ENCODE measurements at places on chromosomes 4 and X. TPM values are rescaled to one million over a fixed set of nuclear protein-coding genes. Genes with fewer than 3 reads are reported as not detected.

The PGAM4 gene
- not detected for total RNA-seq

The TNIP3 gene
- 0.59 TPM for total RNA-seq

The CLDN22 gene
- total RNA-seq: not detected

The RAB41 gene
- not detected for total RNA-seq

The IL1RAPL2 gene
- total RNA-seq: not detected

The ADH1A gene
- total RNA-seq: not detected

The IL21 gene
- total RNA-seq: not detected

The G3BP2 gene
- total RNA-seq: 159 TPM

The GAB3 gene
- 6.9 TPM for total RNA-seq

The AMOT gene
- 3.2 TPM for total RNA-seq

The SMIM10 gene
- 7.1 TPM for total RNA-seq

The XAGE3 gene
- not detected for total RNA-seq

The FAAH2 gene
- under 0.01 TPM for total RNA-seq

The PRKG2 gene
- total RNA-seq: 0.88 TPM

The PRDM5 gene
- total RNA-seq: 39.4 TPM

The RBM46 gene
- total RNA-seq: not detected

The GYPA gene
- total RNA-seq: not detected

The MID1 gene
- 26.8 TPM for total RNA-seq

The SCML2 gene
- total RNA-seq: 0.88 TPM

The CT45A5 gene
- total RNA-seq: not detected

The TMEM47 gene
- total RNA-seq: 85.7 TPM

The CLIC2 gene
- total RNA-seq: 1.2 TPM

The AREG gene
- under 0.01 TPM for total RNA-seq

The RBM47 gene
- 1.8 TPM for total RNA-seq

The ATP2B3 gene
- total RNA-seq: not detected

The STAG2 gene
- total RNA-seq: 91.2 TPM

The GPRASP3 gene
- 3.3 TPM for total RNA-seq

The POLN gene
- total RNA-seq: 4.1 TPM

The PSAPL1 gene
- total RNA-seq: not detected

The UGT2B28 gene
- total RNA-seq: not detected

The CT45A1 gene
- total RNA-seq: not detected

The ACE2 gene
- total RNA-seq: not detected

The FRAS1 gene
- total RNA-seq: 5.1 TPM

The MAGEA8 gene
- not detected for total RNA-seq

The FAM184B gene
- under 0.01 TPM for total RNA-seq

The AWAT2 gene
- total RNA-seq: not detected

The IQCM gene
- total RNA-seq: not detected

The TMEM271 gene
- total RNA-seq: not detected

The TMEM129 gene
- 38.0 TPM for total RNA-seq

The PCDH19 gene
- 0.59 TPM for total RNA-seq

The GSPT2 gene
- total RNA-seq: 7.2 TPM

The NPY2R gene
- total RNA-seq: 0.36 TPM

The LRCH2 gene
- total RNA-seq: 2.5 TPM

The SPANXN3 gene
- total RNA-seq: not detected

The PAGE5 gene
- not detected for total RNA-seq

The CCDC160 gene
- 0.36 TPM for total RNA-seq

The GAGE2A gene
- total RNA-seq: not detected

The TMEM31 gene
- not detected for total RNA-seq

The FGF13 gene
- not detected for total RNA-seq

The AADAT gene
- total RNA-seq: 6.5 TPM

The SHISA3 gene
- not detected for total RNA-seq

The MAGEE2 gene
- not detected for total RNA-seq

The HTN1 gene
- total RNA-seq: not detected

The TCEAL4 gene
- 45.6 TPM for total RNA-seq

The AVPR2 gene
- not detected for total RNA-seq
